ENCODE measurements at places on chromosomes 6 and 20. TPM values are rescaled to one million over a fixed set of nuclear protein-coding genes. Genes with fewer than 3 reads are reported as not detected.

SLC35D3 gene
- not detected for total RNA-seq

SNHG17 gene
- total RNA-seq, result 75.2 TPM

DNA sequence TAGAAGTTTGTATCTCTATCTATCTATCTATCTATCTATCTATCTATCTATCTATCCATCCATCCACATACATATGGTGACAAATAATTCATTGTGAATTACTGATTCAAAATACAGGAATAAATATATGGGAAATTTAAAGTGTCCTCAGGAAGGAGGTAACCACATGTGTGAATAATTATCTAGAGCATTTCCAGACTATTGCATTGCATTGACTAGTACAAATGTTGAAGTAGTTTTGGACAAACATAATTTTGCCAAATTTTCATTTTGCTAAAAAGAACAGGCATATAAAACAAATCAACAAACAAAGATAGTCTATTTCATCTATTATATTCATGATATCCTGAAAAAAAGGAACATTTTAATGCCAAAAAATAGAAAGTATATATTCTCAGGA is 192.7 kb downstream of the UTRN start:
- peaks cover 68% of the 10 kb centered on the region for H3K36me3 ChIP-seq
- no peaks in the 10 kb centered on the region for H3K27me3 ChIP-seq
- no peaks in the 10 kb centered on the region for H3K4me1 ChIP-seq
- H3K4me3 ChIP-seq, result no peak overlapping the region

GRCh38 chr6:55578537-55579363 is at the start of gene HMGCLL1:
Gene HMGCLL1 (minus strand): TSS chr6:55579192. CDS start chr6:55579055, 137 bp downstream.
- no peak within 1 kb of the TSS for H3K4me3 ChIP-seq
- no peaks in the 10 kb centered on the region for H3K36me3 ChIP-seq
- H3K27ac ChIP-seq, result no peak within 1 kb of the TSS

GRCh38 chr6:143490775-143491174 is 20.7 kb downstream of the FUCA2 start:
- no peak overlapping the region for H3K27ac ChIP-seq
- no peaks in the 10 kb centered on the region for H3K27me3 ChIP-seq
- no peak for DNase-seq
- no peak overlapping the region for H3K4me3 ChIP-seq
- peaks cover 16% of the 10 kb centered on the region for H3K36me3 ChIP-seq

- no peaks in the 10 kb centered on the region for H3K27me3 ChIP-seq
- H3K27ac ChIP-seq, result peak overlapping the region; percentile 93
- peak overlapping the region; percentile 55 for H3K4me3 ChIP-seq
- no peaks in the 10 kb centered on the region for H3K36me3 ChIP-seq
- DNase-seq, result peak; percentile 27
These were observed 10.6 kb upstream of the BAK1 start for GRCh38 chr6:33590531-33591198.

DNA sequence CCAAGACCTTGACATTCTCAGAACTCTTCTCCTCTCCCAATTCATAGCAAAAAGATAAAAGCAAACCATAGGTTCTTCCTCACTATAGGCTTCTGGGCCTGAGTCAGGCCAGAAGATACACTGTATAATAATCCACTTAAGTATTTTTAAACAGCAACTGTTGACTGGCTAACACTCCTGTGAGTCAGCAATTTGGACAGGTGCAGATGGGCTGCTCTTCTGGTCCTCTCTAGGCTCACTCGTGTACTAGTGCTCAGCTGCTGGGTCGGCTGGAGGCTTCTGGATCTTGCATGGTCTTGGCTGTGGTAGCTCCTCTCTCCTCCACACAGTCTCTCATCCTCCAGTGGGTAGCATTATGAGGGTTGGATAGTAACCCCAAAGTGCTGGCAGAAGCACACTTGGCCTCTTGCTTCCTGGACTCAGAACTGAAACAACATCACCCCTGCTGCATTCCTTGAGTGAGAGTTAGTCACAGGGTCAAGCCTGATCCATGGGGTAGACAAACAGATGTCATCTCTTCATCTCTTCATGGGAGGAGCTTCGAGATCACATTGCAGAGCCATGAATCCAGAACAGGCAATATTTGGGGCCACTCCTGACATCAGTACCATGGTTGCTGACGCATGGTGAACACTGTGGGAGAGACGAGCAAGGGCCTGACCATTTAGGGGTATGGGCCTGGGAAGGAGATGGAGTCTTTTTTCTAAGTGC is 86.9 kb downstream of the C6orf118 start:
- H3K4me3 ChIP-seq, result no peak overlapping the region
- no peaks in the 10 kb centered on the region for H3K36me3 ChIP-seq
- no peak for DNase-seq

DNA sequence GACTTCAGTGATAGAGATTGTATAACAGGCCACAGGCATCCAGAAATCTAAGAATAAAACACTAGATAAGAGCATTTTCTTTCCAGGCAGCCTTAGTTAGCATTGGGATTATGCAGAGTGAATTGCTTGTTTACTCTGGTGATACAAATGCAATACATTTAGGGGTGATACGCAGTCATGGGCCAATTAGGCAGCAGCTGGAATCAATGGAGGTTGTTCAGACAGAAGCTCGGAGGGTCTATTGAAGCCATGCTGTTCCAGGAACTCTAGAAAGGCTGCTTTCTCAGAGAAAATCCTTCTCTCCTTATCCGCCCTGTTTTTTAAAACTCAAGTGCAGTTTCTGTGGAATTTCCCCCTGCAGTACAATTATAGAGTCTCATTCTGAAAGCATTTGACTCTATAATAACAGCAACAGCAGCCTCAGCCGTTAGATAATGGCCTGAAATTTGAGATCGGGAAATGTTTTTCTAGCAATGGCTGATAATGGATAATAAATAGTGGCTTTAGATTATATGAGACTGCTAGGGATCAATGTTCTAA is 364.3 kb upstream of the HS3ST5 start:
- no peak for DNase-seq
- no peak overlapping the region for H3K27ac ChIP-seq
- no peaks in the 10 kb centered on the region for H3K27me3 ChIP-seq
- no peaks in the 10 kb centered on the region for H3K4me1 ChIP-seq
- H3K36me3 ChIP-seq, result no peaks in the 10 kb centered on the region
- no peak overlapping the region for H3K4me3 ChIP-seq

DNA sequence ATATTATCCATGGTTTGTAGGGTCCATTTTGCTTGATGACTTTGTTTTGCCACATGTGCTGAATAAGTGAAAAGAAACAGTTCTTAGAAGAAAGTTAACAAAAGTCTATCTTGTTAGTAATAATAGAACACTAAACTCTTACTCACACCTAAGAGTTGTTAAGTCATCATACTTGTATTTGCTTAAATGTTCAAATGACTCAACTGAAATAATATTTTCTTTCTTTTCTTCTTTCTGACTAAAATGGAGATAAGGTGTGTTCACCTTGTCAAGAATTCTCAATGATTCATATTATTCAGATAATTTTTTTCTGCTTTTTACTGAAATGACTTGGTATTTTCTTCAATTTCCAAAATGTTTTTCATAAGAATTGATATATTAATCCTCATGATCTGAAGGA is 327.2 kb downstream of the HTR1B start:
- H3K4me1 ChIP-seq, result no peaks in the 10 kb centered on the region
- H3K27ac ChIP-seq, result no peak overlapping the region
- no peak overlapping the region for H3K4me3 ChIP-seq
- H3K27me3 ChIP-seq, result no peaks in the 10 kb centered on the region

Measured in activated B cell treated with CpG ODN at 0.5 μM for 24 hours (primary cell).